ENCODE measurements at places on chromosomes 7 and 10.

DNA sequence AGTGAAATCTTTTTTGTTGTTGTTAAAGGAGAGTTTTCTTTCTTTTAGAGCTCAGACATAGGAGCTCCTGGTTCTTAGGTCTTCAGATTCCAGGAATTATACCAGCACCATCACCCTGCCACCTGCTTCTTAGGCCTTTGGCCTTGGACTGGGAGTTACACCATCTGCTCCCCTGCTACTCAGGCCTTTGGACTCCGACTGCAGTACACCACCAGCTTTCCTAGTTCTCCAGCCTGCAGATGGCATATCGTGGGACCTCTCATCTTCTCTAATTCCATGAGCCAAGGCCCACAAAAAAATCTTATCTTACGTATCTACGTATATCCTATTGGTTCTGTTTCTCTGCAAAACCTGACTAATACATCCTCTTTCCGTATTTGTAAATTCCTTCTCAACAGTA, 5.1 kb upstream of the TACC2 start:
- DNase-seq: no peak

- DNase-seq: no peak
These were observed 461.5 kb upstream of the GHITM start for GRCh38 chr10:83677795-83678194.

- DNase-seq: no peak
These were observed 43.4 kb downstream of the SORBS1 start for GRCh38 chr10:95517536-95518454.

- DNase-seq: no peak
These were observed 75.3 kb downstream of the KIF20B start for GRCh38 chr10:89776665-89777064.

DNA sequence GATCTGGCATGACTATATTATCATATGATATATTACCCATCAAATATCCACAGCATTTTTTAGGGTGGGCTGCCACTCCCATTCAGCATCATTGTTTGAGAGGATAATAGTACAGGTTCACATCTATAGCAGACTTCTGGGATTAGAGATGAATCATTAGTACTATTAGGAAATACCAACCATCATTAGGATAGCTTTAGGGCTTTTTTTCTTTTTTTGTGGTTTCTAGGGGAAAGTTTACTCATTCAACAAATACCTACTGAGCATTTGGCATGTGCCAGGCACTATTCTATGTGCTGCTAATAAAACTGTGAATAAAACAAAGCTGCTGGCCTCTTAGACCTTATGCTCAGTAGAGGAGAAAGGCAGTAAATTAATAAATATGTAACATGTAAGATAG, 40.6 kb downstream of the NHLRC2 start:
- DNase-seq: no peak

GRCh38 chr10:70879207-70879606, 9.2 kb downstream of the PCBD1 start:
- DNase-seq: no peak

DNA sequence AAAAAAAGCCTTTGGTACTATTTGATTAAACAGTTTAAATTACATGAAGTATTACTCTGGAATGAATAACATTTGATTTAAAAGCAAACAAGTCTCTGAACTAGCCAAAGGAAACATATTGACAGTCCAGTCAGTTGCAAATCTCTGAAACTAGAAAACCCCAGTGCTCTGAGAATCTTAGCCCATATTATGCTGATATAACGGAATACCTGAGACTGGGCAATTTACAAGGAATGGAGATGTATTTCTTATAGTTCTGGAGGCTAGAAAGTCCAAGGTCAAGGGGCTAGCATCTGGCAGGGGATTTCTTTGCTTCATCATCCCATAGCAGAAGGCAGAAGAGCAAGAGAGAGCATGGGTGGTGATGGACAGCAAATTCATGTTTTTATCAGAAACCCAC, 21.7 kb upstream of the FKBP9 start:
- DNase-seq: no peak

- DNase-seq: no peak
These were observed at the start of gene SHOC2 for GRCh38 chr10:110919349-110919931. Gene SHOC2, plus strand, starts transcription at chr10:110919604. Its CDS starts 44,755 bp downstream, at chr10:110964359.

- DNase-seq: no peak
These were observed 462 bp downstream of the KIAA1549 start for GRCh38 chr7:138980563-138981291.
